ENCODE measurements at places on chromosomes 11 and 22.

DNA sequence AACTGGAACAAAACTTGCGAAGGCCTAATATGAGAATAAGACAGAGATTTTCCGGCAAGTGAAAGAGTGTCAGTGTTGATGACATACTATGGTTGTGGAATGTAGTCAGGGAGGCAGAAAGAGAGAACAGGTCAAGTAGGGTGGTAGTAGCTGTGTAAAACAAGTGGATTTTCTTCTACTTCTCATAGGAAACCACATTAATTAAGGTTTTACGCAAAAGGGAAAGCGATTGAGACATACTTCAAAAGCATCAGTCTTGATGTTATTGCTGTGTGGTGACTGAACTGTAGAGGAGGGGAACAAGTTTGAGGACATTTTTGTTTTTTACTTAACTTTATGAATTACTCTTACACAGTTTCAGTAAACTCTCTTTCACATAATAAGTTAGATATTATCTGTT is 186.0 kb upstream of the CNTN5 start:
- DNase-seq = no peak

GRCh38 chr22:17874231-17874905 is 100.1 kb upstream of the BID start:
- DNase-seq = no peak

- peak; percentile 80 for DNase-seq
Measured at GRCh38 chr11:3049430-3050243, 7.6 kb downstream of the CARS1 start.

DNA sequence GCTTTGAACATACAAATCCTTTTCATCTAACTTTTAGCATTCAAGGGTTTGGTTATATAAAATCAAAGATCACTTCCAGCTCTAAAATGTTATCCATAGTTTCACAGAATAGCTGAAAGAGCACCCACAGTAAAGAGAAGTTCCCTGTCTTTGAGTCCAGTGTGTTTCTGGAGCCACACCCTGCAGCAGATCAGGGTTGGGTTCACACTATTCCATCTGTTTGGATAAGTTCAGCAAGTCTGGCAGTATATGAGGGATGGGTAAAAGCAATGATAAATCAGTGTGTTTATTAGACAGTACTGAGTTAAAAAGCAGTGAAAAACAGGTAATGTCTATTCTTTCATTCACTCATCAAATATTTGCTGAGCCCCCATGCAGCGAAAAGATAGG is 135.8 kb upstream of the PITPNB start:
- DNase-seq = no peak

DNA sequence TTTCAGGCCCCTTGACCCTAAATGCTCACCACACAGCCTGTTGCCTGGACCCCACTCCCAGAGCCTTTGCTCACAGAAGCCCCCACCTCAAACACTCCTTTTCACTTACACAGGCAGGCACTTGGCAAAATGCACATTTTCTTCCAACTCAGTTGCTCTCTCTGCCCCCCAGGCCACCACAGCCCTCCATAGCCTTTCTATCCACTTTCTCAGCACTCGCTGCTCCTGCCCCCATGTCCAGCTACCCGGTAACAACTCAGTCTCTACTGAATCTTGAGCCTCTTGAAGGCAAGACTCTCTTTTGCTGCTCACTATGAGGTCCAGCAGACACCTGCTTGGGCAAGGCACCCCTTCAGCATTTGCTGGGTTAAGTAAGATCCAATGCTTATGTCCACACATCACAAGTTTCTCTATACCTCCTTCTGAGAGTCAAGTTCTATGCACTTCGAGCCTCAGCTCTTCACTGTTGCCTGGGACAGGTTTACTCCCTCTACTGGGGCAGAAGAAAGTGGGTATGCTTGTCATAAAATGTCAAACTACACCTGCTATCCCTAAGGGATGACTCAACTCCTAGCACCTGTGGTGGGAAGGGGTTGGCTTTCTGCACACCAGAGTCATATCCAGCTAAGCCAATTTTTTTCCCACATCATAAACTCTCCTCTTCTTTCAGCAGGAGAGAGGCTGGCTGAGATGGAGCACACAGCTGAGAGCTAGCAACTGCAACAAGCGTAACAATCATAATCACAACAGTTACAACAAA is 36.9 kb downstream of the MORC2 start:
- DNase-seq = no peak
